NCI-H774 (cell line): ENCODE measurements at places on chromosomes 1 and 21.

DNA sequence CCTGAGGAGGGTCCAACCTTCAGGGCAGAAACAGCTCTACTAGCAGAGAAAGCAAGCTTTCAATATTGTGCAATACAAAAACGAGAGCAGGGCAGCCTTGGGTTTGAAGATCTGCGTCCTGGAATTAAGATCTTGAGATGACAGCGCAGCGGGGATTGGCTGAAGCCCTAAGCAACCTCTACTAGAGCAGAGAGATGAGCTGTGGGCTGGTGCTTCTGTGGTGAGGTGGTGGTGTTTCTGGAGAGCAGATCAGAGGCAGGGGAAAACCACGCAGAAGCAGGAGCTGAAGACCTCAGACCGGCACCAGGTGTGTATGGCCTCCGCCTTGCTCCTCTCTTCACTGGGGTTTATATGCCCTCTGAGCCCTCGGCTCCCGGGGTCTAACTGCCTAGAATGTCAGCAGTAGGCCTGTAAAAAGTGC is 12.5 kb downstream of the TRAF3IP3 start:
- DNase-seq = no peak

DNA sequence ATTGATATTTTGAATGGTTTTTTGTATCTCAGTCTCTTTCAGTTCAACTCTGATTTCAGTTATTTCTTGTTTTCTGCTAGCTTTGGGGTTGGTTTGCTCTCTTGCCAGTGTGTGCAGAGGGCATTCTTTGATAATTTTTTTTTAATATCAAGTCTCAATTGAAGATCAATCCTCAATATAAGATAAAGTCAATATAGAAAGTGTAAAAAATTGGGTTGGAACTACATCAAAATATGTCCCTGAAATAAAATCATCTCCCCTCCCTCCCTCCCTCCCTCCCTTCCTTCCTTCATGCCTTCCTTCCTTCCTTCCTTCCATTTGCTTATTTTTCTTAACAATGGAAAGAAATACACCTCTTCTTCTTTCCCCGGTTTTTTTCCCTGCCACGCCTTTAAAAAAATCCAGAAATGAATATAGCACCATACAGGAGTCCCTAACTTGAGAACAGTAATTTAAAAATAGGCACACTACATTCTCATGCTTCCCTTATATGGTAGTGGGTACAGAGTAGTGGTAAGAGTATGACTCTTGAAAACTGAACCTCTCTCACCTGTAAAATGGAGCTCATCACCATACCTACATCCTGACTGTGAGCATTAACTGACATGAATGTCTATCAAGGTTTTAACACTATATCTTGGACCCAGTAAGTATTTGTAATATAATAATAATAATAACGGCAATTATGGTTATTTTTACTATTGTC is 221.9 kb downstream of the GIPC2 start:
- no peak for DNase-seq

DNA sequence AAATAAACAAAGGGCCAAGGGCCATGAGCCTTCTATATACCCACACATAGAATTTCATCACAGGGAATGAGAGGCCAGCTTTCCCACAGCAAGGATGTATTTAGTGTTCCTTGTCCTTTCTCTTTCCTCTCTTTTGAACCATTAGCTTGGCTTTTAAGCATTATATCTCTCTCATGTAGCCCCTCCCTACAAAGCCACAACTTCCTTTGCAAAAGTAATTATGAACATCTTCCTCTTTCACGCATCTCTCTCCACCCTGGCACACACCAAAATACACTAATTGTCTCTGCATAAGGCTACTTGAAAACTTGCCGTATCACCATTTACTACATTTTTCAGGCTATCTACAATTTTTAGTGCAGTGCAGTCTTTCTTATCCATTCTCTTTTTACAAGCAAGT is 1.9 kb upstream of the AK5 start:
- DNase-seq = no peak

GRCh38 chr1:209490013-209490412 is 93.5 kb upstream of the CAMK1G start:
- peak; percentile 30 for DNase-seq

DNA sequence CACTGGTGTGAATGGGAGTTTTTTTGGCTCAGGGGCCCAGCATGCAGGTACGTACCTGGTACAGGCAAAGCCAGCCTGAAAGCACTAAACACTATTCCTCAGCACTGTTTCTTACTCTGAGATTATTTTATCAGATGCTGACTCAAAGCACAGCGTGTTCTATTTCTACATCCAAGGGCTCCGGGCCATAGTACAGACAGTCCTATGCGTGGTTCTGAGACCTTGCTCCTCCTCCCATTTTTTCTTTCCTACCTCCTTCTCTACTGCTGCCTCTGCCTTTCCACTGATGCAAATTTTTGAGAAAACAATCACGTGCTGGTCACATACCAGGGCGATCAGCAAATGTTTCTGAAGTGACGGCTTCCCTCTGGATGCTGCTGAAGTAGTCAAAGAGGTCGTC is 36.3 kb downstream of the PDPN start:
- no peak for DNase-seq

DNA sequence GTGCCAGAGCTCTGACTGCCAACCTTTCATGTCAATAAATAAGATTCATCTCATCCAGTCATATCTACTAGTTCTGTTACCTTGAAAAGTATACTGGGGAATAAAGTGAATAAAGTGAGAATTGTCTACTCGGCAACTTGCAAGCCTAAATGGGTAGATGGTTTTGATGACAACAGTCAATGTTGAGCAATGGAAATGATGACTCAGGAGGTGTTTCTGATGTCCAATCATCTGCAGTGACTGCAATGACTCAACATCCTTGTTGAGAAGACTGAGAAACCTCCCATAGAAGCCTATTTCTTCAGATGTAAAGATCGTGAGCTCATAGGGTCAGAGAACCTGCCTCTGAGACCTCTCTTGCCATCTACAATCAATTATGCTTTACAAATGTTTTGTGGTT is 276.4 kb downstream of the SPATA17 start:
- DNase-seq = no peak

DNA sequence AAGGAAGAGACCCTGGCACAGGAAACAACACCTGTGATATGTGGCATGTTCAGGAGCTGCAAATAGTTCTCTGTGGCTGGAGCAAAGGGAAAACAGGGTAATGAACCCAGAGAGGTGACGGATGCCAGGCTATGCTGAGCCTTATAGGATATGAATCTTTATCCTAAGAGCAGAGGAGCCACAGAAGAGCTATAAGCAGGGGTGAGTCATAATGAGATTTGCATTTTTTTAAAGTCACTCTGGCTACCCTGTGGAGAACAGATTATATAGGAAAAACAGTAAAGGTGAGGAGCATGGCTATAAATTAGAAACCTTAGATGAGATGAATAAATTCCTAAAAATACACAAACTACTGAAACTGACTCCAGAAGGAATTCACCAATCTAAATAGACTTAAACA is 12.8 kb upstream of the MPL start:
- DNase-seq = no peak
